ENCODE measurements at places on chromosomes 7 and 10. TPM values are rescaled to one million over a fixed set of nuclear protein-coding genes. Genes with fewer than 3 reads are reported as not detected.
A peak's percentile ranks its signal among the peaks of the same experiment; 100 is the strongest.

- DNase-seq = no peak
- H3K4me1 ChIP-seq = no peaks in the 10 kb centered on the region
- H3K27me3 ChIP-seq = peaks cover 4% of the 10 kb centered on the region
- peaks cover 68% of the 10 kb centered on the region for H3K36me3 ChIP-seq
These were observed 340.4 kb downstream of the TCERG1L start for GRCh38 chr10:130971123-130971435.

- H3K27me3 ChIP-seq = no peaks in the 10 kb centered on the region
- H3K4me3 ChIP-seq = no peak overlapping the region
- no peaks in the 10 kb centered on the region for H3K4me1 ChIP-seq
- DNase-seq = no peak
These were observed 204.6 kb upstream of the POM121L12 start for GRCh38 chr7:52830801-52831200.

DNA sequence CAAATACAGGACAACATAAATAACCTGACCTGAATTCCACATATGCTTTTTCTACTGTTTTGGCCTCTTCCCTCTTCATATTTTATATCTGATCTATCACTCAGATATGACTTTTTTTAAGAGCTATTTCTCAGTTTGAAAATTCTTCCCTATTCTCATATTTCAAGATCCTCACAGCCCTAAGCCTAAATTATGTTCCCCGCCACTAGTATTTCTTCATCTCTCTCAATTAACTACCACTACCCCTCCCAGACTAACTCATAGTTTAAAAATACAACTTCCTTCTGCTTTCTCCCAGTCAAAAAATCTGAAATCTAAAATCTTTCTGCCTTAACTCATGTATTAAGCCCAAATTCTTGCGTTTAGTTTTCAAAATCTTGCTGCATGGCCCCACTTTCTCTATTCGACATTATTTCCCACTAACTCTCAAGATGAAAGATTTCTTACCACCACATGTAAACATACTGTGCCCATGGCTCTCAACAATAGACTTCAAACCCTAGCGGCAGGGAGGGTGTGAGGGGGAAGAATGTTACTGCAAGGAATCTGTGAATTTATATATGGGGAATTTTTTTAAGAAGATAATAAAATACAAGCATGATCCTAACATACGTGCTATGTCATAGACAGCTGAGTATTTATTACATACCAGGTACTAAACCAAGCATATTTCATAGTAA is 64.6 kb downstream of the TFEC start:
- no peak for DNase-seq
- H3K27ac ChIP-seq = no peak overlapping the region
- H3K4me3 ChIP-seq = no peak overlapping the region
- peaks cover 14% of the 10 kb centered on the region for H3K4me1 ChIP-seq
- no peaks in the 10 kb centered on the region for H3K36me3 ChIP-seq

DNA sequence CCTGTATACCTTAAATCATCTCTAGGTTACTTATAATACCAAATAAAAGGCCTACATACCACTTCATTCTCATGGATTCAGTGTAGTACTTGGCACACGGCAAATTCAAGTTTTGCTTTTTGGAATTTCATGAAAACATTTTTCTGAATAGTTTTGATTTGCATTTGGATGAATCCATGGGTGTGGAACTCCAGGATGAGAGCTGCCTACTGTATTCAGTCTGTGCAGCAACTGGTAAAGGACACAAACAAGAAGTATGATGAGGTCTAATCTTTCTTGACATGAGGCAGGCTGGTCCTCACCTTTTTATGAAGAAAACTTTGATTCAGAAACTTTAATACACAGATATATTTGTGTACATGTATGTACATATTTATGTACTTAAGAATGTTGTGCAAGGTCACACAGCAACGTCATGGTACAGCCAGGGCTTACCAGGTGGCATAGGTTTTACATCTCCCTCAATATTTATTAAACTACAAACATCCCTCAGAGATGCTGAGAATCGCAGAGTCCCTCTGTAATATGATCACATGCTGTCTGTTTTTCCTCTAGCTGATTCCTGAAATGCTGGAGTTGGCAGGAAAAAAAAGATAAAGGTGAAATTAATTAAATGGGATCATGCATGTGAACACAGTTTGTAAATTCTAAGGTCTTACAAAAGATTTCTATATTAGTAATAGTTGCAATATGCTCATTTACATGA is 239.6 kb downstream of the PRKG1 start:
- no peak overlapping the region for H3K4me3 ChIP-seq
- no peaks in the 10 kb centered on the region for H3K36me3 ChIP-seq
- H3K27ac ChIP-seq = no peak overlapping the region

DNA sequence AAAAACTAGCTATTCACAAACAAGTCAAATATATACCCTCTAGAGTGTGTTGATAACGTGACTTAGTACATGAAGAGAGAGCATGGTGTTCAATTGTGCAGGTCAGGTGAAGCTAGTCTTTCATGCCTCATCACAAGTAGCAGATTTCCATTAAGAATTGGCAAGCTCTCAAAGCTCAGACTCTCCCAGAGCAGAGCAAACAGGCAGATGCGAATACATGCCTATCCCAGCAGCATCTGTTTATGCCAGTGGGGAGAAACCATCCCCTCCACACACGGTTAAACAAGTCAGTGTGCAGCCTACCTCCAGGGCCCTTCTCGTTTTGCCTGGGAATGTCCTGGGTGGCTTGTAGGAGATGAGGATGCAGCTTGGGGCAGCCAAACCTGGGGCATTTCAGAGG is 532.5 kb upstream of the C7orf33 start:
- no peak for DNase-seq
- H3K27me3 ChIP-seq = no peaks in the 10 kb centered on the region
- peaks cover 16% of the 10 kb centered on the region for H3K4me1 ChIP-seq
- H3K36me3 ChIP-seq = no peaks in the 10 kb centered on the region
- H3K4me3 ChIP-seq = no peak overlapping the region

TRPV5 gene
- not detected for total RNA-seq

DNA sequence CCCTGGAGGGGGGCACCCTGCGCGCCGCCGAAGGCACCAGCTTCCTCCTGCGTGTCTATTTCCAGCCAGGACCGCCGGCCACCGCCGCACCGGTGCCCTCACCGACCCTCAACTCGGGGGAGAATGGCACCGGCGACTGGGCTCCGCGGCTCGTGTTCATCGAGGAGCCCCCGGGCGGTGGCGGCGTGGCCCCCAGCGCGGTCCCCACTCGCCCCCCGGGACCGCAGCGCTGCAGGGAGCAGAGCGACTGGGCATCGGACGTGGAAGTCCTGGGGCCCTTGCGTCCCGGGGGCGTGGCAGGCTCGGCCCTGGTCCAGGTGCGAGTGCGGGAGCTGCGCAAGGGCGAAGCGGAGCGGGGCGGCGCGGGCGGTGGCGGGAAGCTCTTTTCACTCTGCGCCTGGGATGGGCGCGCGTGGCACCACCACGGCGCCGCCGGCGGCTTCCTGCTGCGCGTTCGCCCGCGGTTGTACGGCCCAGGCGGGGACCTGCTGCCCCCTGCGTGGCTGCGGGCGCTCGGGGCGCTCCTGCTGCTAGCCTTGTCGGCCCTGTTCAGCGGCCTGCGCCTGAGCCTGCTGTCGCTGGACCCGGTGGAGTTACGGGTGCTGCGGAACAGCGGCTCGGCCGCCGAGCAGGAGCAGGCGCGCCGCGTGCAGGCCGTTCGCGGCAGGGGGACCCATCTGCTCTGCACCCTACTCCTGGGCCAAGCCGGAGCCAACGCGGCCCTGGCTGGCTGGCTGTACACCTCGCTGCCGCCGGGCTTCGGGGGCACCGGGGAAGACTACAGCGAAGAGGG is 594 bp downstream of the CNNM1 start:
- H3K4me1 ChIP-seq = peaks cover 14% of the 10 kb centered on the region
- no peak overlapping the region for H3K27ac ChIP-seq
- H3K4me3 ChIP-seq = peak overlapping the region; percentile 59
- H3K27me3 ChIP-seq = peaks cover 61% of the 10 kb centered on the region
- DNase-seq = peak; percentile 42
- no peaks in the 10 kb centered on the region for H3K36me3 ChIP-seq
